ENCODE measurements at places on chromosomes 4 and X. TPM values are rescaled to one million over a fixed set of nuclear protein-coding genes. Genes with fewer than 3 reads are reported as not detected.

The CA5B gene
- total RNA-seq = 12.1 TPM

The FHIP1A gene
- total RNA-seq = 33.7 TPM

The GAGE1 gene
- not detected for total RNA-seq

The BEX1 gene
- not detected for total RNA-seq

The FAM149A gene
- 0.80 TPM for total RNA-seq

The VAMP7 gene
- 60.2 TPM for total RNA-seq

The SRP72 gene
- total RNA-seq = 92.4 TPM

The EPGN gene
- total RNA-seq = 4.5 TPM

The FAM184B gene
- not detected for total RNA-seq

The F9 gene
- not detected for total RNA-seq

The SOD3 gene
- 6.3 TPM for total RNA-seq

The IQCM gene
- not detected for total RNA-seq

The SPP1 gene
- total RNA-seq = 249 TPM

The ZNF674 gene
- 4.0 TPM for total RNA-seq

The CYTL1 gene
- total RNA-seq = not detected

The FANCB gene
- 9.5 TPM for total RNA-seq

The CT45A2 gene
- not detected for total RNA-seq

The TMPRSS11B gene
- total RNA-seq = not detected

Measured in PC-9 (cell line).